ENCODE measurements at places on chromosomes 1 and 21.

DNA sequence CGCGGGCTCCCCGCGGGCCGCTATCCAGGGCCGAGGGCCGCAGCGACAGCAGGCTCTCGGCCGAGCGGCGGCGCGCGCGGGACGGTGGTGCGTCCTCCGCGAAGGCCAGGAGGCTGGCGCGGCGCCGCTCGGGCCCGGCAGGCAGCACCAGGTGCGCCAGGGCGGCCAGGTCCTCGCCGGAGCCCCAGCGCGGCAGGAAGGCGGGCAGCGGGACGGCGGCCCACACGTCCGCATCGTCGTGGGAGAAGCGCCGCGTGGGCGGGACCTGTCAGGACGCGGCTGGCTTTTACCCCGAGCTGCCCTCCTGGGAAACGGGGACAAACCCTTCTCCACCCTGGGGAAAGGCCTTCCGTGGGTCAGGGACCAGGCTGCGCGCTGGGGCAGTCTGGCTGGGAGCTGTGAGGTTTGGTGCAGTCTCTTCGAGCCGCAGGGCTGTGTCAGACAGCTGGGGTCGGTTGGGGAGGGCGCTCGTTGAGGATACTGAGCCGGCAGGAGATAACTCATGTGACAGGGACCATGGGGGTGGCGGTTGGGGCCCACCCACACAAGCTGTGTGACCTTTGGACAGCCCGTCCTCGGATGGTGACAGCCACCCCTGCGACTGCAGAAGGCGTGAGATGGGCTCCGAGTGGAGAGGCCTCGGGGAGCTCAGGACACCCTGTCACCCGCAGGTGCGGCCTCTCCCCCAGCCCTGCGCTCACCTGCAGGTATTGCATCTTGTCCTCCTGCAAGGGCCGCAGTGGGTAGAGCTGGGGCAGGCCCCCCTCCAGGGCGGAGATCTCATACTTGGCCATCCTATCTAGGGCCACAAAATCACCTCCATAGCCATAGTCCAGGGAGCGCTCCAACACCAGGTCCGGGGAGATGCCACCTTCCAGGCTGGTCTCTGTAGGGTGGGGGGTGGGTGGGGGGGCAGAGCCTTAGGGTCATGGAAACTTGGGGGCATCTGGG lies 6.0 kb downstream of the HES3 start:
- no peak for DNase-seq

DNA sequence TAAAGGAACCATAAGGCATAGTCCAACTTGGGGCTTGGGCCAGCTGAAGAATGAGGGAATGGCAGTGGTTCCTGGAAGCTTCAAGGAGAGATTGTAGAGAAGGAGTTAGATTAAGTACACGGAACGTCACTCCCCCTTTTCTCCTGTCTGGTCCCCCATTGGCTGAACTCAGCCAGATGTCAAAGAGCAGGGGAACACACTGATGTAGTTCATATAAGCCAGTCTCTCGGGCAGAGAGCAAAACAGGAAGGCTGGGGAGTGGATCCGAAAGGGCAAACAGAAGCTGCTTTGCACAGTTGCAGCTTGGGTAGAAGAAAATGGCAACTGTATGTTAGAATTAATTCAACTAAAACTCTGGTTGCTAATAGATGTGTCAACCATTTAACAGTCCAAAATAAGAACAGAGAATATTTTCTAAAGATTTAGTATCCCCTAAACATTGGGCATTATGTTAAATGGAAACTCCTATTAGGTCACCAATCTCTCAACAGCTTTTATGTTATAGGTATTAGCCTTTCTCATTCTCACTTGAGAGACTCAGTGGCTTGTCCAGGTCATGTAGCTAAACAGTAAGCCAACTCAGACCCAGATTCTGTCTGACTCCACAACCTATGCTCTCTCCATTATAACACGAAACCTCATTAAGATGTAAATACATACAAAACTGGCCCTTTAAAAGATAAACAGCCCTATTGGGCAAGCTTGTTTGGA lies 600.7 kb upstream of the USP24 start:
- no peak for DNase-seq

DNA sequence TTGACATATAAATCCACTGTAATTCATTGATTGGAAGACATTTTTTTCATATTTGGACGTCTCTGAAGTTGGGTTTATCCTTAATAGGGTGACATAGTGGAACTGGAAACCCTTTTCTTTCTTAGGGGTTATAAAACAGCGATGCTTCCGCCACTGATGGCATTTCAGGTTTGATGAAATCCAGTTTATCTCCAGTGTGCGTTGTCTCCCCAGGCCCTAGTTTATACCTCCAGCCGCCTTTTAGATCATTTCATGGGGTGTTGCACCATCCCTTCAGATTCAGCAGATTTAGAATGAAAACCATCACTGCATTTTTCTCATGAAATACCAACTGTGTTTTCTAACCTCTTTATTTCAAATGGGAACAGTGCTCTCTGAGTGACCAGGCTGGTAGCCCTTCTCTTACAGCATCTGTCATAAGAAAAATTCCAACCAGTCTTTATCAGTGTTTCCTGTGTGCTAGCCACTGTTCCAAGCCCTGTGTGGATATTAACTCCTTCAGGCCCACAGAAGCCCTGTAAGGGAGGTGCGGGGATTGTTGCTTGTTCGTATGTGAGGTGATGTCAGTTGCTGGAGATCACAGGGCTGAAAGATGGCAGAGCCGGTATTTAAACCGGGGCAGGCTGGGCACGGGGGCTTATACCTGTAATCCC lies 19.0 kb downstream of the H6PD start:
- DNase-seq = no peak

DNA sequence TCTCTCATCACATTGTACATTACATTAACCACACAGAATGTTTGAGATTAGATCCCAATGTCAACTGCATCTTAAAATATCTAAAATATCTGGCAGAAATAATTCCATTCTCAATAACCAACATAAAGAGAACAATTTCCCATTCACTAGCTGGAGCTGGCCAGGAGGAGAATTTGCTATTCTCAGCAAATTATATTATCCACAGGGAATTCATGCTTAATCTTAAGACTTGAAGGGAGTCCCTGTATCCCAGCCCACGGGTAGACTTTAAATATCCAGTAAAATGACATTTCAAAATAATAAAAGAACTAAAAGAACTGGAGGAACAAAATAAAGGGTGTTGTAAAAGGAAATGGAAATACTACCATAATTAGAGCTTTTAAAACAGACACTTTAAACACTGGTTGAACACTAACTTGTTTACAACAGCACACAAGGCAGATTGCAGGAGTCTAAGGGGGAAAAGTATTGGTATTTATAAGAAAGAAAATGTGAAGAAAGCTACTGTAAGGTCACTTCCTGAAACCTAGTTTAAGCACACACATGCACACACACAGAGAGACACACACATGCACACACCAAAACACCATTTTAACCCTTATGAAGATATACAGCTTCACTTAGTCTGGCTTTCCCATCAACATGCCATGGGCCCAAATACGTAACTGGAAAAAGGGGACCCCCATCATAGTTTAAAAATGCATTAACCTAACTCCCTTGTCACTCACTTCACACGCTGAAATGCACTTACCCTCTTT lies 107.0 kb downstream of the PTPN14 start:
- no peak for DNase-seq

DNA sequence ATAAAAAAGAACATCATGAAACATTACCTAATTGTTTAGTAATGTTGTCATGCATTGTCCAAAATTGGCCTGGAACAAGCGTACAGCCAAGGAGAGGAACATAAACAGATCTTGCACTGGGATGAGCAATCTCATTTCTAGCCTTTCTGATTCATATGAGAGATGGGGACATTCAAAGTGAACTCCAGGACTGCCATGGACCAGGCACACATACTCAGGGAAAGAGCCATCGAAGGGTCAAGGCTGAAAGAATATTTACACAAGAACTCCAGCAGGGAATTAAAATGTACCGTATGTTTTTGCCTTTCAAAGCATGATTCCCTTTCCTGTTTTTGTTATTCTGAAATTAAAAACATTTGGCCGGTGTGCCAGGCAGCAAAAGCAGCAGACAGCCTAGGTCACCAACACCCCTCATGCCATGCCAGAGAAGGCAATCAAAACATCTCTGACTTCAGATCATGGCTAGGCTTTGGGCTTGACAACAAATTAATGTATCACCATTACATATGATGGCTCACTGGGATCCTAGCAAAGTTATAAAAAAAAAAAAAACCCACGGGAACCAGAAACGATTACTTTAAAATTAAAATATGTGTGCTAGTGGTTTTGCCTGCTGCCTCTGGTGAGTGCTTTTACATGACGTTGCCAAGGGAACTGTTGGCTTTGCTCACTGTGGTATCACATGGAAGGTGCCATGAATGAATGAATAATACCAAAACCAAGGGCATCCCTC lies 159.8 kb downstream of the TGFBR3 start:
- DNase-seq = no peak

DNA sequence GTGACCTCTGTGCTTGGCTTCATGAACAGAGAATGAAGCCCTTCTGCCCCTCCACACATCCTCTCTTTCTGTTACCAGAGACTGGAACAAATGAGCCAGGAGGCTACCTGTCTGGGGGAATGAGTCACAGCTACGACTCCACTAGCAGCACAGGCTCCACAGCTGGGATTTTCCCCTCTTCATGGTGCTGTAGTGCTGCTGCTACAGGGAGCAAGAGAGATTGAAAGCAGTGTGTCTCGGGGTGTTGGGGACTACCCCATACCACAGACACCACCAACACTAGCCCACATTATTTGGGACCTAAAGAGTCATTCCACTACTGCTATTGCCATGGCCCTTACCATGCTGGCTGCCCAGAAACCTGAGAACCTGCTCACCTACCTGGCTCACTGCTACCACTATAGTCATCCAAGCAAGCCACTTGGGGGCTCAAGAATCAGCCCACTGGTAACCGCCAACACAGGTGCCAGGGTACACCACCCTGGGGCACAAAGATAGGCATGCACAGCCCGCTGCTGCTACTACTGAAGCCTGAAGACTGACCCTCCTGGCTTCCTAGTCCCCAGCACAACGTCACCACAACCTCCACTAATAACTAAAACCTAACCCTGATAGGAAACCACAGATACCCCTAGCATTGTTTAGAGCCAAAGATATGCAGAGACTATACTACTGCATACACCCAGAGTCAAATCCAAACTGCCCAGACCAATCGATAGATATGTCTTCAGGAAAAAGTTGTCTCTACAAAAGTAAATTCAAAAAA lies 17.7 kb downstream of the CD1E start:
- no peak for DNase-seq

- DNase-seq = no peak
Measured at GRCh38 chr1:154568157-154568815, 708 bp downstream of the CHRNB2 start.

GRCh38 chr1:23178950-23179349 lies 10.3 kb upstream of the LUZP1 start:
- DNase-seq = no peak

DNA sequence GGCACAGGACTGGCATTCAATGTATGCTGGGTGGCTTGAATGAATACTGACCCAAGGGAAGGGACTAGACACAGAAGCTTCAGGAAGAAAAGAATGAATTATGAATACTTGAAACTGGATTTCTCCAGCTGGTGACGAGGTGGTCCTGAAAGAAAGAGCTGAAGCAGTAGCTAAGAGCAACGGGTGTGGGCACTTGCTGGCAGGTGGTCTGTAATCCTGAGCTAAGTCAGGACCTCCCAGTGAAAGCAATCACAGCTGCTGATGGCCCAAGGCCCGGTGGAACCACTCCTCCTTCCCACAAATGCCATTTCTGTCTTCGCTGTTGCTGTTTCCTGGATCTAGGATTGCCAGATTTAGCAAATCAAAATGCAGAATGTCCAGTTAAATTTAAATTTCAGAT lies 47.0 kb downstream of the NEK2 start:
- DNase-seq = no peak

DNA sequence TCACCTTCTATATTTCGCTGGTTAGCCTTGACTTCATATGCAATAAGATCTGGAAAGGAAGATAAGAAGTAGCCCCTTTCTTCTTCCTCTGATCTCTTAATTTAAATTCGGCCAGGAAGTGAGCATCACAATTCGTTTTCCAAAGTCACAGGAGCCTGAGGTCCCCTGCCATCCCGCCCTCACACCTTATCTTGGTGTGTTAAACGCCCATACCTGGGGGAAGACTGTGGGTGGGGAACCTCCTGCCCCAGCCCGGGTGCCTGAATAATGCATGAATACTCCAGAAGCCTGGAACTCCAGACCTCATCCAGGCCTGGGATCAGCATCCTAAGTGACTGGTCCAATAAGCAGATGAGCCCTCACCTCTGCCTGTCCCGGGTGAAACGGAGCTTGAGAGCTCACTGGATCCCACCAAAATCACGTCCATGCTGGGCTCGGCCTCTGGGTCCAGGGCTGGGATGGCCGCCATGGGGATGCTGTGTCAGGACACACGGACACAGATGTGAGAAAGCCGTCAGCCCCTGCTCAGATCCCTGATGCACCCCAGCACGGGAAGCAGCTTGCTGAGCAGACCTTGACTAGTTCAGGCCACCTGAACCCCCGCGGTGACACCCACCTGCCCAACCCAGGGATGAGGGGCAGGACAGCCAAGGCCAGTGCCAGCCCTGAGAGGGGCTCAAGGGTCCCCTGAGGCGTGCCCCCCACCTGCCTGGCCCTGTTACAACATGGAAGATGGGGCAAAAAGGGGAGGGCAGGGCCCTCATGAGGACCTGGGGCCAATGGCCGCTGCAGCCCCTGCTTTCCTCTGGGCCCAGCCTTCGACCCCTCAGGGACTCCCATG lies 686 bp downstream of the DNMT3L start:
- no peak for DNase-seq

DNA sequence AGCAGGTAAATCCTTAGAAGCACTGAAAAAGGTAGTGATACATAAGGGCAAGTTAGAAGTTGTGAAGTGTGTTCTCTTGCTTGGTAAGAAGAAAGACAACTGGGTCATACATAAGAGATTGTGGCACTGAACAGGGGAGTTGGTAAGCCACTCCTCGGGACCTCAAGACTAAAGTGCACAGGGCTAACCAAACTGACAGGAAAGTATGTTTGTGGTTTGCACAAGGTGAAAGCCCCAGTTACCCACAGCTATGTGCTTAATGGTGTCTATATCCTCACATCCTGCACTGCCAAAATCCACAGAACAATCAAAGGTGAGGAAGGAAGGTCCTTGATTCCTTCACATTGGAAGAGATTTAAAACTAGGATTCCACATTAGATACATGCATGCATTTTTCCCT lies 276.5 kb downstream of the DNM3 start:
- DNase-seq = no peak

GRCh38 chr21:25887166-25887565 lies 152.4 kb downstream of the GABPA start:
- no peak for DNase-seq

Measured in RWPE1 (cell line).